ENCODE measurements at places on chromosomes 7 and 10.

GRCh38 chr10:114877301-114877644, 55.7 kb downstream of the FHIP2A start:
- no peak for DNase-seq

DNA sequence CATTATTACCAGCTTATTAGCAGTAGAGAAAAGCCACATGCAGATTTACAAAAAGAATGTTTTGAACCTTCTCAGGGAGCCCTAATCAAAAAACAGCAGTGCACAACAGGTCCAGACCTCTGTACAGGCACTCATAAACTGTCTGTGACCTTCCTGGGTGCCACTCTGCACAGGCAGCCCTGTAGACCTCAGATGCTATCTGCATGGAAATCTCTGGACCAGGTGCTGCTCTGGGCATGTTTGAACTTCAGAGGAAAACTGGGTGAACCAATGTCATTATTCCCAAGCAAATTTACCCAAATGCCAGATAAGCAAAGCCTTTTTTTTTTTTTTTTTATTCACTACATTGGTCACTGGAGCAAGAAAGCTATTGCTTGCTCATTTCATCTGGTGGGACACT, 104.2 kb downstream of the NPY start:
- DNase-seq, result no peak

DNA sequence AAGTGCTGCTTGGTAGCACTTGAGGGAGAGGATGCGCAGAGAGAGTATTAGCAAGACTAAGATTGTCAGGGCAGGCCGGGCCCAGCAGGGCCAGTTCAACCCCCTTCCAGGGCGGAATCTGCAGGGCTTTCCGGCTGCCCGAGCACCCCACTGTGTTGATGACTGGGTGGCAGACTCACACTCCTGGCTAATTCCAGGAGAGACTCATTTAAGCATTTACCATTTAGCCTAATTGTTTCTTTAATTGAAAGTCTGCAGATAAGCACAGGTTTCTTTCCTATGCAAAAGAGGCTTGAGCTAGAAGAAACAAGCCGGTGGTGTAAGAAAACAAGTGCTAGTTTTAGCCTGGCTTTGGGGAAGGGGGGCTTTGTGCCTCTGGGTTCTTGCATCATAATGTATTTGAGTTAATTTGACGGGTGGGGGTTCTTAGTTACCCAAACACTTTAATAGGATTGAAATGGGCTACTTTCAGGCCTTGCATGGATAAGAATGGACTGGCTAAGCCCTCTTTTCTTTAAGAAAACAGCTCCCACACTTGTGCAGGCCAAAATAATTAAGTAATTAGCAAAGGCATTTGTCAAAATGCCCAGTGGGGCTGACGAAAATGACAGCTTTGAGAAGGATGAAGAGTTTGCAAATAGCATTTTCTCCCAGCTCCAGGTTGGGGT, 201.3 kb downstream of the MYOF start:
- DNase-seq, result no peak

- no peak for DNase-seq
Measured at GRCh38 chr7:151205730-151206129, 4.6 kb downstream of the H2BK1 start.

DNA sequence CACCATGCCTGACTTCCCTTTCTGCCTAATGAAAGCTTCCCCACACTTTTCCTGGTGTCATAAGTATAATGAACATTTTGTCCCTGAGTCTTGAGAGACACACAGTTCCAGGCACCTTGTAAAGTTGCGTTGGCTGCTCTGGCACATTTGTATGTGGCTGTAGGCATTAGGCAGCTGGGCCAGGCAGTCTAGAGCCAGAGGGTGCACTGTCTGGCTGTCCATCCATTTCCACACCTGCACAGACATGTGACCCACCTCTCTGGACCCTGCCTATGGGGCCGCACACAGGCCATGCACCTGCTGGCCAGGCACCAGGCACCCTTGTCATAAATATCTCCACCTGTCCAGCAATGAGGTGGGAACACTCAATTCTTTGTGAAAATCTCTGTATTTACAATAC, 54.7 kb upstream of the ANTXRL start:
- no peak for DNase-seq

DNA sequence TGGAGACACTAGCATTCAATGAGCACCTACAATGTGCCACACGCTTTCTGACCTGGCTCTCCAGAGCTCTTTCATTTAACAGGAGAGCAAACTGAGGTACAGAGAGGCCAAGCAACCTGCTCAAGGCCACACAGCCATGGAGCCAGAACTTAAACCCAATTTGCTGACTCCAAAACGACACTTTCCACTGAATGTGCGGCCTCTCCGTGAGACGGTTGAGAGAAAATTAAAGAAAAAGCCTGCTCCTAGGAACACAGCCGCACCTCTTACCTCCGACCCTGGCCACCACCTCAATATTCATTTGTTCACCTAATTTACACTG, 42.8 kb downstream of the ZCCHC24 start:
- no peak for DNase-seq

DNA sequence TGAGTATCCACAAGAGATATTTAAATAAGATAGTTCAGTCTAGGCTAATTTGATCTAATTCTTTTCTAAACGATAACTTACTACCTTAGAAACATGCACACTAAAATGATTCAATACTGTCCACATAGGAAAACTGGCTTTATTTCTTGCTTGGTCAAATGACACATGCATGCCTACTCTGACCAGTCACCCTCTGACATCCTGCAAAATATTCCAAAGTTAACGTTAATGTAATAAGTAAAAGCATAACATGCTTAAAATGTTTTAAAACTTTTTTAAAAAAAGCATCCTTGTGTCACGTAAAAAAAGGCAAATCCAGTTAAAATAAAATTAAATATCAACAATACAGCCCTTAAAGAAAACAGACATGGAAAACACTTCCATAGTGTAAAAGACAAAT, 70.2 kb downstream of the UBE2H start:
- no peak for DNase-seq

DNA sequence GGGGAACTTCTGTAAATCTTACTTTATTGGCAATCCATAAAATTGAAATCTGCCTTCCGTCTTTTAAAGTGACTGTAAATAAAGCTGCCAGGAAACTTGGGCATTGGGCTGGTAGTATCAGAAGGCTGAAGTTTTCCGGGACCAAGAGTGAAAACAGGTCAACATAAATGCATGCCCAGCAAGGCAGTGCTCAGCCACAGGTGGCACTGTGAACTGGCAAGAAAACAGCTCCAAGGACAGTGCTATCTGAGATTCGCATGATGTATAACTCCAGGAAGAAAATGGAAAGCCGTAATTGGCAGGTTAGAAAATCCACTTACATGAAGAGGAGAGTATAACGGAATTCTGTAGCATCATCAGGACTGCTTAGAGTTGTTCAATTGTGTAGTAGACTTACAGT, 1.9 kb upstream of the INSYN2A start:
- DNase-seq, result no peak

DNA sequence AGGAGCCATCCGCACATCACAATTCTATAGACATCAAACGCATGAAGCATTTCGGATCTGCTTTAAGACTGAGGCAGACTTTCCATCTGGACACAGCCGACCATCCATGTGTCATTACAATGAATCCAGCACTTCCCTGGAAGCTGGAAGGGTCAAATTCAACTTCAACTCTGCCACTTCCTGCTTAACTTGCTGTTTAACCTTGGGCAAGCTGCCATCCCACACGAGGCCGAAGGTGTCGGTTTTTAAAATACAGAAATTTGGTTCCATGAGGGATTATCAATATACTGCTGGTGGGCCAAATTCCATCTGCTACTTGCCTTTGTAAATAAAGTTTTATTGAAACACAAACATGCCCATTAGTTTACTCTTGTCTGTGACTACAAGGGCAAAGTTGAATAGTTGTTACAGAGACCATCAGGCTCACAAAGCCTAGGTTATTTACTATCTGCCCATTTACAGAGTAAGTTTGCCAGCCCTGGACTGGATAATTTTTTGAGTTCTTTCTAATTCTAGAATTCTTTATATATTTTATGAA, 134.6 kb downstream of the FAM204A start:
- no peak for DNase-seq

- no peak for DNase-seq
Measured at GRCh38 chr10:78362406-78363022, 328.9 kb downstream of the RPS24 start.

DNA sequence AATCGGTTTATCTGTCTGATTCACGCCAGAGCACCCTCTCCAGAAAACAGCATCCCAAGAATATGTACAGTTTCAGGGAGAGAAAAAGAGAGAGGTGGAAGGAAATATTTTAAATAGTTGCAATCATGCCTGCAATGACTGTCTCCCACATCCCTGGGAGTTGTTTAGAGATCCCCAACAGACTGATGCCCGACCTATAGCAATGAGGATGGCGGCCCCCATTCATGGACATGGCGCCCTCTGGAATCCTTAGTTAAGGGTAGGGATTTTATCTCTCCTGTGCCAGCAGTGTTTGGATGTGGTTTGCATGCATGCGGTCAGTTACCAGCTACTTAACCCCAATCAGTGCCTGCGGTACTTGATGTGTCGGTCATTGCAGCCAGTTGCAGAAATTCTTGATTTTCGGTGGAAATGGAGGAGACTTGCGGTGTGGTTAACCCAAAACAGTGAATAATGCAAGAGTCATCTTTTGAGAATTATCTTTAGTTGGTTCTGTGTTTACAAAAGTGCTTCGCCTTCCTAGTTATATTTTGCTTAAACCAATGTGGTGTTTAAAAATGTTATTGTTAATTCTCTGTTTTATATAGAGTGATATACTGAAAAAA, 186.0 kb upstream of the TCF7L2 start:
- DNase-seq, result no peak

- DNase-seq, result no peak
Measured at GRCh38 chr7:83362871-83363550, 200.3 kb upstream of the PCLO start.

DNA sequence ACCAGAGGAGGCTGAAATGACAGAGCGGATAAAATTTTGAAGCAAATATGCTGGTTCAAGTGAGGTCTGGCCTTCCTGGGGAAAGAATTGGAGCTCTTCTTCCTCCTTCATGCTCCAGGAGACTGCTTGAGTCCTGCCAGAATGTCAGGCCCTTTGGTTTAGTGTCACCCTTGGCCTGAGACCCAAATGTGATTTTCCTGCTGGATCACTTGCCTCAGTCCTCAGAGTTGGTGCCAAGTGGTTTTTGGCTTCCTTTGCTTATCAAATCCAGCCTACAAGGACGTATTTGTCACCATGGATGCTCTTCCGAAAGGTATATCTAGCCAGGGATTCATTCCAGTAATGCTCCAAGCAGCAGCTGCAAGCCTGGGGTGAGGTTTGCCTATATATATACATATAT, 118.4 kb downstream of the PLPP4 start:
- DNase-seq, result no peak

All from CD4-positive, alpha-beta T cell (primary cell).